ENCODE measurements at places on chromosomes 2 and 18.

- DNase-seq = no peak
Observed at GRCh38 chr18:10193444-10193843, 261.0 kb upstream of the APCDD1 start.

DNA sequence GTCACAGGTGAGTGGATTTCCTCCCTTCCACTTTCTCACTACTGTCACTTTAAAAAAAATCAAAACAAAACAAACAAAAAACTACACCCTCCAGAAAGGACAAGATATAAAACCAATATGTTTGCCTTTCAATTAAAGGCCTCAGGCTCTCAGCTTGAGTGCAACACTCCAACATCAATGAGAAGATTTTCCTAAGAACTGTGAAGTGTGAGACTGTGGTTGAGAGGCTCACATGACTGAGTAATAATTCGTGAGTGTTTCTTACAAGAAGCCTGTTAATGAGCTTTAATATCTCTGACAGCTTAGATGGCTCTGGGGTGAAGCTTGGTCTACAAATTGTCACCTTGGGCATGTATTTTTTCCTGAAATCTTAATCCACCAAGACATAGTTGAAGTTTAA lies 216.1 kb downstream of the ETAA1 start:
- DNase-seq = no peak

DNA sequence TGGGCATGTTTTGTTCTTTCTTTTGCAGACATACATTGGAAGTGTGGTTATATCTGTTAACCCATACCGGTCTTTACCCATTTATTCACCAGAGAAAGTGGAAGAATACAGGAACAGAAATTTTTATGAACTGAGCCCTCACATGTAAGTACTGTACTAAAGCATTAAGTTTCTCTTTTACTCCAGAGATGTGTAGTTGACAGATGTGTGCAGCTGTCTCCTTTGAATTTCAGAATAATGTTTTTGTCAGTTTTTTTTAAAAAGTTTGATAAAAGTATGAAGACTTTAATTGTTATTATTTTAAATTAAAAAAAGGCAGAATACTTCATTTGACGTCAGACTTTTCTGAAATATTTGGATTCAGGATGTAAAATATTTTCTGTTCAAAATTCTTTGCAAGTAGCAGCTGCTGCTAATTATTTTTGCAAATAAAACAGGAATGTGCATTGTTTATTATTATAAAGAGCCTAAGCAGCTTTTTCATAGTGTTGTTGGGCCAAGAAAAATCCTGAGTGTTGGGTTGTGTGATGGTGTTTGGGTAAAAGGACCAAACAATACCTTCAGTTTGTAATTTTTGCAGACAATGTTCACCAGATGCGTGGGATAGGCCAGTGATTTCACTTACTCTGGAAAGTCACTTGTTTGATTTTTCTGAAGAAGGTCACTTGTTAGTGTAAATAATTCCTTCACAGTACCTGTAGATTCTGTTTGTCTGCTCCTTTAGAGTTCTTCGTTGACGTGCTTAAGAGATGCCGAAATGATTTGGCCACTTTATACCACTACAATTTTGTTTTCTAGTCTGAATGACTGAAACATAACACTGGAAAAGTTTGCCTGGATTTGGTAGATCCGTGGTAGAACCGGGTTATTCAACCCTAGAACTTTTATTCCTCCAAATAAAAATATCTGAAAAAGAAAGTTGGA lies 51.1 kb downstream of the MYO1B start:
- DNase-seq = no peak

- DNase-seq = no peak
Observed at GRCh38 chr2:65450393-65450792, 18.0 kb upstream of the SPRED2 start.

Data from transverse colon (tissue), 4 donors.